Fibroblast of mammary gland (primary cell): ENCODE measurements at places on chromosomes 6 and 20.

DNA sequence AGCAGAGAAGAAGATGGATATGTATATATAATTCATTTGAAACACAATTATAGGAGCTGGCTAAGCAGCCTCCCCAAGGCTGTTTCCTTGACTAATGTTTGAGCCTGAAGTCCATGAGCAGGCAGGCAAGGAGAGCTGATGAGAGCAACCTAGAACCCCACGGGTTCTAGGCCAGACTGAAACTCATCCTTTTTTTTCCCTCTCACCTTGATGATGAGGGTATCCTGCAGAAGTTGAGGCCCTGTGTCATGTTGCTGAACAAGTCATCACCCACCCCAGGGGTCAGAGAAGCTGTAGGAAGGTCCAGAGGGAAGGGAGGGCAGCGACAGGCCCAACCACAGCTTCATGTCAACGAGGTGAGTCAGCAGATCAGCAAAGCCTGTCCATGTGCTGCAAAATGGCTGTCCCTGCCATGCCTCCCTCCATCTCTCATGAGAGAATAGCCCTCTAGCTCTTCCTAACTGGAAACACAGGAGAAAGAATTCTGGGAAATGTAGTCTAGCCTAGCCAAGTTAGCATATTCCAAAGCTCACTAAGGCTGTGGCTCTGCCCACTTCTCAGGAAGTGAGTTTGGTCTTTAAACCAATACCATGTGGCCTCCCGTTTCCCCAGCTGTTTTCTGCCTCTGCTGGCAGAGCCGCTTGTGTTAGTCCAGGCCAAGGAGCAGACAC, 91.3 kb upstream of the DTNBP1 start:
- peak; percentile 78 for DNase-seq

DNA sequence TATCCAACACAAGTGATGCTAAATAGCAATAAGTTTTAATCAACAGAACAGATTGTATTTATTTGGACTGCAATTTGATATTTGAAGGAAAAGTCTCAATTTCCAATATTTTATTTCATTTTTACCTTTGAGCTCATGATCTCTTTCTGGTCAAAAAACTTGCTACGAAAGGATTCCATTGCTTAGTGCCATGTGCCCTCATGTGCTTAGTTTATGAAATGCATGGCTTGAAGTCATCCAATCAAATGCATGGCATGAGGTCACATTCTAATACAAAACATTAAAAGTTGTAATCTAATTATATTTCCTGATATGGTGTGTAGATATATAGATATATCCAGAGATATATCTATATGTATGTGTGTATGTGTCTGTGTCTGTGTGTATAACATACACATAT, 321.2 kb upstream of the ADGRB3 start:
- DNase-seq = peak; percentile 15

GRCh38 chr20:10654250-10654610, 19.6 kb downstream of the JAG1 start:
- DNase-seq = peak; percentile 46

GRCh38 chr6:43435682-43436437, 8.5 kb downstream of the ABCC10 start:
- DNase-seq = no peak

DNA sequence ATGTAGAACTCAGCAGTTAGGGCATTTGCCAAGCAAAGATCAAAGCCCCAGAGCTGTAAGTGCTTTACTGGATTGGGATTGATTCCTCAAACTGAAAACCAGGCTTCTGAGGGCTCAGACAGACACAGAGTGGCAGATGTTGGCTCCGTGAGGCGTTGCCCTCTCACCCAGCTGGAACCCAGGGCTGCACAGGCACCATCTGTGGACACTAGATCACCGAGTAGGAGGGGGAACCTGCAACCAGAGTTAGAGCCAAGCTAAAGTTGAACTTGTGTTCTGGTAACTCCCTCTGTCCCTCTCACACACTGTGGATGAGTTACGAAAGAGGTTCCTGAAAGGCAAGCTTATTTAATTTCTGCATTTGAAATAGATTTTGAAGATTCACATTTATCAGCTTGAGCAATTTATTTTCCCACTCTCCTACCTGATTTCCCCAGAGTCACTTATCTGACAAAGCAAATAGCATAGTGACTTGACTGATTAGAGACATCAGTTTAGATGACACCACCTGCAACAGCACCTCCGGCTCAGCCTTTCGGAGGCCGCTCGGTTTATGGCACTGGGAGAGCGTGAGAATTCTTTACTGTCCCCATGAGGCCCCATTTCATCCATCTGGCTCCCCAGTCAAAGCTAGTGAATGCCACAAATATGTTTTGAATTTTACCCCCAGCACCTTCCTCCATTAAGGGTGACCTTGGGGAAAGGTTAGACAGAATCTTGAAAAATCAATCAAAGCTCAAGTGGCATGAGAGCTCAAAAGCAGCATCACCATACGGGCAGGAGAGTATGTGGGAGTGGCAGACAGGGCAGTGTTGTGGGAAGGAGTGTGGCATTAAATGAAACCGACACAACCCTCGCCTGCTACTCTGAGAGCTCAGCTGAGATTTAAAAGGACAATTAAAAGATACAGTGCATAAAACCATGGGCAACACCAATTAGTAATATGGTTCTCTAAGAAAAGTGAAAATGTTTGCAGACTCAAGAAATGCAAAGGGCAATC, 48.5 kb downstream of the RPF2 start:
- peak; percentile 56 for DNase-seq

DNA sequence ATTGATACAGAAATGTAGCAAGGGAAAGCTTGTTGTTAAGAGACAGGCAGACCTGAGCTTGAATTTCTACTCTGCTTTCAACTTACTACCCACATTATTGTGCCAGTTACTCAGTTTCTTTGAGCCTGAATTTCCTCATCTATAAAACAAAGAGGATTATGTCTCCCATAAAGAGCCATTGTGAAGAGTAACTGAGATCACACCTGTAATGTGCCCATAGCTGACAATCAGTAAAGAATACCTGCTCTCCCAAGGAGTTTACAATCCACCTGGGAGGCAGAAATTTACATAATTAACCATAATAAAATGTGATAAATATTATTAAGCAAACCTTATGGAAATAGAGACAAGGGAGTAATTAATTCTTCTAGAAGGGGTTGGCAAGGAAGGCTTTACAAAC, 204.9 kb downstream of the EPM2A start:
- no peak for DNase-seq

DNA sequence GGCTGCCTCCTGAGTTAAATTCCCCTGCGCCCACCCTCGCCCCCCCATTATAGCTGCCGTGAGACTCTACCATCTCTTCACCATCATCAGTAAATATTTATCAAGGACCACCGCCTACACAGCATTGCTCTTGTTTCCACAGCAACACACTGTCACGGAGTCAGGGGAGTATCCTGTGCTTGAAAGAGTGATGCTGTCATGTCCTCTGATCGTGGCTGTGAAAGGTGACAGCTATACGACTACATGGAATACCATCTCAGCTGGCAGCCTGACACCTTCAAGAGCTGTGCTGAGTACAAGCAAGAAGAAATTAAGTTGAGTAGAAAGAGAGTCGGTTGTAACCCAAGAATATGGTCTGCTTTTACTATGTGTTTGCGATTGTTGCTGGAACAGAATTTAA, 3.4 kb downstream of the PTPRT start:
- DNase-seq = no peak

GRCh38 chr20:22339091-22339881, 245.1 kb downstream of the FOXA2 start:
- DNase-seq = peak; percentile 78

GRCh38 chr6:18753076-18753475, 365.9 kb downstream of the RNF144B start:
- no peak for DNase-seq

DNA sequence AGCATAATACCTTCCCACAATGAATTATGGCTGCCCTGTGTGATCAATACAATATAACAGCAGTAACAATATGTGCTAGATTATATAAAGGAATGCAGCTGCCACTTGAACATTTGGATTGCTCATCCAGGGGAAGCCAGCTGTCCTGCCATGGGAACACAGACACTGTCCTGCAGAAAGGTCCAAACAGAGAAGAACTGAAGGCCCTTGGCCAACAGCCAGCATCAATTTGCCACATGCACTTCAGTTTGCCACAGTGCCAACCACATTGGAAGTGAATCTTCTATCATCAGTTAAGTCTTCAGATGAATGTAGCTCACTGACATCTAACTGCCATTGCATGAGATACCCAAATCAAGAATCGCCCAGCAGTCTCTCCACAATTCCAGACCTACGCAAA, 332.4 kb downstream of the PRKN start:
- no peak for DNase-seq

- DNase-seq = no peak
Measured at GRCh38 chr20:43534791-43535350, 24.0 kb upstream of the SGK2 start.

- DNase-seq = no peak
Measured at GRCh38 chr6:135251498-135252441, 70.7 kb downstream of the MYB start.

DNA sequence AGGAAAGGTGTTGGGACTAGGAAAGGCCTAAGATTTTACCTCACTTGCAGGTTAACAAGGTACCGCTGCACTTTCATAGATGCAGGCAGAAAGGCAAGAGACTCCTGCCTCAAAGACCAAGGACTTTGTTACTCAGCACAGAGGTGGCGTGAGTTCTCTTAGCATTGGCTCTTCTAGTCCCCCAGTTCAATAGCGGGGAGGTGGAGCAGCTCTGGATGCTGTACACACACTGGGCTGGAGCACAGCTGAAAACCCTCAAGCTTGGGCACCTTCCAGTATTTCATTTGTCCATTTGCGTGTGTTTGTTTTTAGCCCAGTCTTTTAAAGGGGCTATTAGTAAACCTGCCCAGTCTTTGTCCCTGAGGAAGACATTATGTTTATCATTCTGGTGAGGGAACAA, 345.2 kb downstream of the FARS2 start:
- DNase-seq = no peak

GRCh38 chr6:67896476-67896875, 738.6 kb upstream of the ADGRB3 start:
- DNase-seq = peak; percentile 19

- DNase-seq = no peak
Measured at GRCh38 chr6:16256781-16257180, 18.4 kb downstream of the GMPR start.

DNA sequence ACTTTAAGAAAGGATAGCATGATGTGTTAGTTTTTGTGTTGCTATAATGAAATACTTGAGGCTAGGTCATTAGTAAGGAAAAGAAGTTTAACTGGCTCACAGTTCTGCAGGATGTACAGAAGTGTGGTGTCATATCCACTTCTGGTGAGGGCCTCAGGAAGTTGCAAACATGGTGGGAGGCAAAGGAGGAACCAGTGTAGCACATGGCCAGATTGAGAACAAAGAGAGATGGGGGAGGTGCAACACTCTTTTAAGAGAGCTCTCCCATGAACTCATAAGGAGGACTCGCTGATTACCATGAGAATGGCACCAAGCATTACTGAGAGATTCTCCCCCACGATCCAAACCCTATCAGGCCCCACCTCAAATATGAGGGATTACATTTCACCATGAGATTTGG, 265.4 kb downstream of the RIMS1 start:
- no peak for DNase-seq

- DNase-seq = no peak
Measured at GRCh38 chr6:134689641-134690040, 260.3 kb downstream of the ALDH8A1 start.

- no peak for DNase-seq
Measured at GRCh38 chr20:59159493-59160376, 3.9 kb upstream of the ZNF831 start.

DNA sequence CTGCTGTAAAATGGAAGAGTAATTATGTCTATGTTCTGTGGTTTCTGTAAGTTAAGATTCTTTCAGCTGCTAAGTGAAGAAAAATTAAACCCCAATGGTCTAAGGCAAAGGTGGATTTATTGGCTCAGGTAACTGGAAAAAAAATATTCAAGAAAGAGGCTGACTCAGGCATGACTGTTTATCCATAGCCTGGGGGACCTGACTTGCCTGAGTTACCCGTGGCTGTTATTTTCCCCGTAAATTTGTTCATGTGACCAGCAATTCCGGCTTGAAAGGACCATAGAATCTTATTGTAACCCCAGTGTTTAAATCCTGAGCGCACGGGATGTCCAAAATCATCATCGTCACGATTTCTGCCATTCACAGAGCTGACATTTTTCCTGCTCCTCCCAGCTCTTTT, 32.3 kb upstream of the SULF2 start:
- DNase-seq = no peak

- peak; percentile 42 for DNase-seq
Measured at GRCh38 chr6:113067612-113068275, 720.6 kb downstream of the RFPL4B start.

DNA sequence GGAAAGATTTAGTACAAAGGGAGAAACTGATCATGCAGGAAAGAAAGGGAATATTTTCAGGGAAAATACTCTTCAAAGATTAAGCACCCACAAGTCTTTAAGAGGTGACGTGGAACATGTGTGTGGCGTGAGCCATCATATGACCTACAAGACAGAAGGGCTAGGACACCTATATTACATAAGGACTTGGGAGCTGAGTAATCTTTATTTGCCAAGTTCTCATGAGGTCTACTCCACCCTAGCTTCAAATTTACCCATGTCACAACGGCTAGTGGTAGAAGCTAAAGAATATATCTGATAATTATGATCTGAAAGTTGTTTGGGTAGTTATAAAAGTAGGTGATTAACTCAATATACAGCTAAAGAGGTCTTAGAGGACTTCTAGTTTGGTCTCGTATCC, 167.8 kb downstream of the GJA10 start:
- DNase-seq = no peak

DNA sequence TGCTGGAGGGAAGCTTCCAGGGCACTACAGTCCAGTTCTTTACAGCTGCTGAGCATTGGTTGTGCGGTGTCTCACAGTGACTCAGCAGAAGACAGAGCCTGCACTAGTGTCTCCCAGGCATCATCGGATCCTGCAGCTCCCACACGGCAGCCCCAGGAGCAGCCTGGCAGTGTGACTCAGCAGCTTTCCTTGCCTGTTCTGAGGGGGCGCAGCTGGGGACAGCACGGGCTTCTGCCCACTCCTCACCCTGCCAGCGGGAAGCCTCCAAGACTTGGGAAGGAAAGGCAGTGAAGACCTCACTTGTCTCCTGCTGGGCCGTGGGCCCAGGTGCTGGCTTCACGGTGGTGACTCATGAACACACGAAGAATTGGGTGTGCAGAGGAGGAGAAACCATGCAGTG, 165.4 kb downstream of the SYNDIG1 start:
- DNase-seq = peak; percentile 90

- DNase-seq = no peak
Measured at GRCh38 chr6:145602726-145603326, 132.5 kb downstream of the EPM2A start.

- DNase-seq = peak; percentile 72
Measured at GRCh38 chr20:561437-562231, 18.0 kb upstream of the CSNK2A1 start.
